ENCODE measurements at places on chromosomes 7 and 10.

DNA sequence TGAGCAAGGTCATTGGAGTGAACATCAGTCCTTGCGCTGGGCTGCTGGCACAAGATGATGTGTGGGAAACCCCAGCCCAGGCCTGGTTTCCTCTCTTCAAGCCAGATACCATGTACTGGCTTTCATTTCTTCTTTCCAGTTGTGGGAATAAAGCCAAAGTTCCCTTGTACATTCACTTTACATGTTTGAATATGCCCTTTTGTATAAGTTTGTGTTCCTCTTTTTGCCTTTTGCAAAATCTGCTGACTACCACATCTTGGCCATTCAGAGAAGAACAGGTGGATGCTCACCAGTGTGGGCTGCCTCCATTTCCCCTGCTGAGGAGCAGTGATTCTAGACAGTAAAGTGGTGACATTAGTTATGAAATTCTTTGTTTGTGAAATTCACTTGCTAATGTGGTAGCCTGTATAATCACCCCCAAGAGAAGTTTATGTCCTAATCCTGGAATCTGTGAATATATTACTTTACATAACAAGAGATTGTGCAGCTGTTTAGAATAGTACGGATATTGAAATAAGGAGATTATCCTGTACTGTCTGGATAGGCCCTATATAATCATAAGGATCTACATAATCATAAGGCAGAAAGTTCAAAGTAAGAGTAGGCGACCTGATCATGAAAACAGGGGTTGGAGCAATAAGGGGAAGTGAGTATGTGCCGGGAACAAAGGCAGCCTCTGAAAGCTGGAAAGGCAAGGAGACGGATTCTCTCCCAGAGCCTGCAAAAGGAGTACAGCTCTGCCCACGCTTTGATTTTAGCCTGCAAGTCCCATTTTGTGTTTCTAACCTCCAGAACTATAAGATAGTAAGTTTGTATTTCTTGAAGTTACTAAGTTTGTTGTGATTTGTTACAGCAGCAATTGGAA, 18.8 kb upstream of the AOAH start:
- DNase-seq = no peak

DNA sequence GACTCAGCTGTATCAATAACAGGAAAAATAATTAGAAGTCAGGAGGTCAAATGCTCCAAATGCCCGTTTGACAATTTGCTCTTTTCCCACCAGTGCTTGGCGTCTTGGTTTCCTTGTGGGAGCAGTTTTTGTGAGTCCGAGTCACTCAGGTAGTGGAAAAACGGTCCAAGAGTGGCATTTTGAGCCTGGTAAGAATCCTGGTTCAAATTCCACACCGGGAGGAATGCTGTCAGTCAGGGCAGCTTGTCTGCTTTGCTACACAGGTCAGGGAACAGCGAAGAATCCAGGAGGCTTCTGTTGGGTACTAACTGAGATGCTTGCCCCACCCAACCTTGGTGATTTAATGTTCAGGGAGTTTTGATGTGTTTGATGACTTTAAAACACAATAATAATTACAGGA, 209.5 kb downstream of the HERPUD2 start:
- no peak for DNase-seq

DNA sequence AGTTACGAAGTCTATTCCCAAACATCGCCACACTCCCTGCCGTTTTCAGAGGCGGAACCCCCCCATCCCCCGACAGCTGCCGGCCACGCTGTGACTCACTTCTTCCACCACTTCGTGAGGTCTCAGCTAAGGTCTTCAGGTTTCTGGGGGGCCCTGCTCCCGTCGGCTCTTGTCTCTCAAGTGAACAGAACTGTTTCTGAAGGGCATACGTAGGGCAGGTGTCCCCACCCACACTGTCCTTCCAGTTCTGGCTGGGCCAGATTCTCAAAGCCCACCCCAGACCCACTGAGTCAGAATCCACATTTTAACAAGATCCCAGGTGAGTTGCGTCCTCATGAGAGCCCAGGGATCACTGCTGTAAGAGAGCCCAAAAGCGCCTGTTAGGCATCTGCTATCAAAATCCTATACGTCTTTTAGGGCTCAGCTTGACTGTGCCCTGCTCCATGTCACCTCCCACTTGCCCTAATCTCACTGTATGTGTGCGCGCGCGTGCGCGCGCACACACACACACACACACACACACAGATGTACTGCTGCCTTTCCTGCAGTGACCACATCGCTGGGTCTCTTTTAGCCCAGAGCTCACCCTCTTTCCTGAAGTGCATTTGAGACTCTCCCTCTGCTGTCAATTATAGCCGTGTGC, 78.8 kb downstream of the PROSER2 start:
- no peak for DNase-seq

DNA sequence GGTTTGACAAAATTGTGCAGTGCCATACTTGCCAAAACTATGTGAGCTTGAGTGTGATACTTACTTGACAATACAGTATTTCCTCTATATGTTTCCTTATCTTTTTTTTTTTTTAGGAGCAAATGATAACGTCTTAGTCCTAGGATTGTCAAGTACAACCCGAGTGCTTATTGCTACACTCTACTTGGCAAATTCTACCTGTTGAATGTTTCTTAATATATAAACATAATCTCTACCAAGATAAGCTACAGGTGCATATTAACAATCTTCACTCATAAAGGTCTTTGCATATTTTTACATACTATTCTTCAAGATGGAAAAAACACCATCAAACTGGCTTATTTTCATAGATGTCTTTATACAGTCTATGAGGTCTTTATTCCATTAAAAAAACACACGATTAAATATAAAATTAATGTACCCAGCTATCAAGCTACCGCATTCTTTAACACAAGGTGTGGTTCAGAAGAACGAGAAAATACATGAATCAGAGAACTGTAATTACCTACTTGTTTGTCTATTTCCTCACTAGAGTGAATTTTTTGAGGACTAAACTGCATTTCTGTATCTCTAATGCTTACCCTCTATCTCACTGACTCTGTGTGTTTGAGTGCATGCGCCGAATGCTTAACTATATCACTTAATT, 76.1 kb upstream of the PDSS1 start:
- no peak for DNase-seq

- peak; percentile 23 for DNase-seq
Measured at GRCh38 chr10:22681783-22682183, 32.6 kb downstream of the PIP4K2A start.

DNA sequence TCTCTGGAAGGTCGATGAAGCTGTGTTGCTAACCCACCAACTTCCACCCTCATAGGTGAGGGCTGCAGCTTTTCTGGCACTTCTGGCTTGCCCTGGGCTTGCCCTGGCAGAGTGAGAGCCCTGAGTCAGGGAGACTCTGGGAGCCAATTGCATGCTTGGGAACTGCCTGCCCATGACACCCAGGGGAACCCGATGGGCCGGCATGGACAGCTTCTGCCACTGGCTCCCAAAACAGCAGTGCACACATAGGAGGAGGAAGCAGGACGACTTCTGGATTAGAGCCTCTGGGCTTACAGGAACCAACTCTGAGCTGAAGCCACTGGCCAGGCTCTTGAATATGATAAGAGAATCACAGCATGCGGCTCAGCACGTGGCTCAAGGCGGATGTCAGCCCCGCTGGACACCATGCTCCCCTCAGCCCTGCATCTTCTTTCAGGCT, 135.2 kb upstream of the UNC5B start:
- no peak for DNase-seq

GRCh38 chr10:131724169-131724545, 176.7 kb upstream of the PPP2R2D start:
- DNase-seq = no peak

DNA sequence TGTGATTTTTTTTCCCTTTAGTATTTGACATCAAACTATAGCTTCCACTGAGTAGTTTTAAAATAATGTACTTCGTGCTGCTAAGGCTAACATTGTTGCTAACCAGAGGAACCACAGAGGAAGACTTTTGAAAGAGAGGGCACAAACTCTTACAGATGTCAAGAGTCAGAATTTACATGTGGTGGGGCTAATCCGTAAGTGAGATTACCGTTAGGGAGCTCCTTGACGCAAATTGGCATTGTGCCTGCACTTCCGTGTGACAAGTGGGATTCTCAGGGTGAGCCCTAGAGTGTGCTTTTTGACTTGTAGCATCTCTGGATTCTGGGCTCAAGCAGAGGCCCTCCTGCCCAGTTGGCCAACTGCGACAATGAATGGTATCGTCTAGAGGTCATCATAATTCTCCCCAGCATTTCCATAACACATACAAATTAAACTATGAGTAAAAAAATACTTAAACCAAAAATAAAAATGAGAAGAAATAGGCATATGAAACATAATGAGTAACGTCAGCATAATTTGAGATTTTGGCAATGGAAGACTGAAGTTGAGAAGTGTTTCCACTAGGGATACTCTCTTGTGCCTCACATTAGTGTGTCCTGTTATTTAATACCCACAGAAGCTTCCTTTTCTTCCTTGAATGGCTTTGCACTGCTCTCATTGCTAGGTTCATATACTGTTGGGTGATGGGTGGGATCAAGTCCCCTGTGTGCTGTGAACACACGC, 164.0 kb downstream of the SDK1 start:
- no peak for DNase-seq

- DNase-seq = no peak
Measured at GRCh38 chr10:61487506-61487905, 34.3 kb upstream of the TMEM26 start.

- no peak for DNase-seq
Measured at GRCh38 chr10:5592070-5592469, 67.3 kb downstream of the CALML3 start.

DNA sequence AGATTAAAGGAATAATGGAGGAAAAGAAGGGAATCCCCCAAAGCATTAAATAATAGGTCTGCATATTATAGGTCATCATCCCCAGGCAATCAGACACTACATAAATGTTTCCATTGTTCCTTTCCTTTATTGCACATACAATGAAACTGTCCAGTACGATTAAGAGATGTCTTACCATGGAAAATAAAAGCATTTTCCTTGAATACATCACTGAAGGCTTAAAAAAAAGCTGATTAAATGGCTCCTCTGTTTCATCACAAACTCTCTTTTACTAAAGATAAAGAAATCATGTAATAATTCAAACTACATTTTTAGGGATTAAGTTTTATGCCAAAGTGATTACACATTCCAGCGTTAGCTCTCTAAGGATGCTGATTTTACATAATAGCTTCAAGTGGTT, 316.0 kb downstream of the AGMO start:
- no peak for DNase-seq

DNA sequence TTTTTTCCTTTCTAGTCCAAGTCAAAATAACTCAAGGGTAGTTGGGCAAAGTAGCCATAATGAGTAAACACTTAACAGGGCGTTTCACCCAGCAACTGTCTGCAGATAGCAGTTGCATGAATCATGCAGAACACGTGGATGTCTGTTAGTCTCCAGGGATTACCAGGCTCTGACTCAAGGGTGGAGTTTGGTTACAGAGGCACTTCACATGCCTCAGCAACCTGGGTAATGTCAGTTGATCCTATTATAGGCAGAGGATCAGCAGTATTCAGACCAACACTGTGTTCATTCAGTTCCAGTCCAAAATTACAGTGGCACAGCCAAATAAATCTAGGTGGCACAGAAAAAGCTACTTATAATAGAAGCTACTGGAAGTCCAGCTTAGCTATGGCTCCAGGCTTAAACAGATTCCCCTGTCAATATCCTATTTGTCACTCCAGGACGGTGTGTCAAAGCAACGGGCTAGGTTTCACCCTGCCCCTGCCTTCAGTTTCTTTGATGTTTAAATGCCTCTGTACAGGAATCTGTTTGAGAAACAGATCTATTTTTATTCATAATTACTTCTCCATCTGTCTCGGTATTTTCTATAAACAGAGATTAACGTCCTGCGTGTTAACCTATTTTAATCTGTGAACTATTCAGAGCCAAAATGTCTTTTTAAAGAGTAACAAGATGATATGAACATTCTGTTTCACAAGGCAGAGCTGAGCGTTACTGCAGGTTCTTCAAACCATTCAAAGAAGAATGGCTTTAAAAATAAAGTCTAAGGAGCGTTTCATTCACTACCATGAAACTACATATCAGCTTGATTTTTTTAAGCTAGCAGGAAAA, 162.6 kb upstream of the AKR1E2 start:
- DNase-seq = no peak

GRCh38 chr10:84908491-84908890, 580.1 kb downstream of the CCSER2 start:
- no peak for DNase-seq

- DNase-seq = no peak
Measured at GRCh38 chr10:100826983-100827818, 81.8 kb downstream of the PAX2 start.

DNA sequence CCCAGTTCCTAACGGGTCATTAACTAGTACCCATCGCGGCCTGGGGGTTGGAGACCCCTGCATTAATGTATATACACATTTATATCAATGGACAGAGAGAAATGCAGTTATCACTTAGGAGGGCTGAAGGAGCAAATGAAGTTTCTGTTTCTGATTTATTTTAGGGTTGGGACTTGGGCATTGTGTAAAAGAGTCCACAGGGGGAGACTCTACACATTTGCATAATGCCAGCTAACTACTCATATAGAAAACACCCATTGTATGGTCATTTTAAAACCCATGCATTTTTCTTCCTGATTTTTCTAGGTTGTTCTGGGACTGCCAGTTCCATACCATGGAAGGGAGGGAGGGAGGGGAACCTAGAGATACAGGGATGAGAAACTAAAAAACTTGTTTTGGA, 23.5 kb downstream of the BCCIP start:
- no peak for DNase-seq

GRCh38 chr7:158396982-158397862, 190.4 kb downstream of the PTPRN2 start:
- no peak for DNase-seq

DNA sequence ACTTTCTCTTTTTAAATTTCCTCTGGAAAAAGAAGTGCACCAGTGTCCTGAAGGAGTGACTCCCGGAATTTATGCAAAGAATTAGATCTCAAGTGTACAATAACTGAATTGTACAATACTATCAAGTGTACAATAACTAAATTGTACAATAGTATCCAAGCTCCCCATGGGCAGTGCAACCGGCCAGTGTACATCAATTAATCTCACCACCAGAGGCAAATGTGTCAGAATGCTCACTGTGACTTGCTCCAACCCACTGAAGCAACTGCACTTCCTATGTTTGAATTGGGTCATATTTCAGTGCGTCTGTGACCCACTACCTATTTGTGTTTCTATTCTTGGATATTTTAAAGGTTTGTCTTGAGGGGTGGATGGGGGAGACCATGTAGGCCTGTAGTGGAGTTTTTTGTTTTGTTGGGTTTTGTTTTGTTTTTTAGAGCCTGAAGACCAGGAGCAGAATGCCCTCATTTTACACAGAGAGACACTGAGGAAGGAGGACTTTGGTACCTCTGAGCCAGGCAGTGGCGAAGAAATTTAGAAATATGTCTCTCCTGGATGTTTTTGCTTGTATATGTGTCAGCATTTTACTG, 78.5 kb upstream of the CTTNBP2 start:
- no peak for DNase-seq

- no peak for DNase-seq
Measured at GRCh38 chr7:15430911-15431310, 130.9 kb downstream of the AGMO start.

GRCh38 chr10:1157615-1157933, 101.4 kb downstream of the WDR37 start:
- DNase-seq = no peak

GRCh38 chr10:50619882-50620281, 3.9 kb downstream of the SGMS1 start:
- DNase-seq = no peak

- no peak for DNase-seq
Measured at GRCh38 chr10:36118314-36118713, 476.2 kb upstream of the FZD8 start.

- no peak for DNase-seq
Measured at GRCh38 chr7:157932498-157933218, 595.9 kb downstream of the DNAJB6 start.

Measured in activated T-helper 1 cell treated with anti-CD3 and anti-CD28 coated beads, Interleukin-2, amount 50 U/mL, for 16 hours (primary cell).